RCC 7860 (cell line): ENCODE measurements at places on chromosomes 2 and 18.

GRCh38 chr18:31901063-31901462 lies 41.9 kb downstream of the TRAPPC8 start:
- no peak for DNase-seq

GRCh38 chr2:164145093-164145987 lies 409.5 kb upstream of the FIGN start:
- DNase-seq: no peak

GRCh38 chr2:152415231-152415642 lies 80.3 kb downstream of the FMNL2 start:
- DNase-seq: no peak

DNA sequence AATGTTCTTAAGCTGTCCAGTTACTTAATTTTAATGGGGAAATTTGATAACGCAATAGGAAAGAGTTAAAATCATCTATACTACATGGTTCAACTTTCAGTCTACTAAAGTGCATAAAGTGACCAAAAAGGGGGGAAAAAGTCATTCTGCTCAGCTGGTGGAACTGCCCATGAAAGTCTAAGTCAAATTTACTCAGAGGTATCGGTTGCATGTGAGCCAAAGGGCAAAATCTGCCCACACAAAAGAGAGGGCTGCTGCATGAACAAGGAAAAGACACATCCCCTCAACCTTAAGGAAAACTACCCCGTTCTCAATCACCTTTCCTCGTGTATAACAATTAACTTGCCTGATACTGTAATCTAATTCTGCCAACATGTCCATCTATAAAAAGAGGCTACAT lies 126.1 kb downstream of the TCF4 start:
- no peak for DNase-seq

- DNase-seq: no peak
Observed at GRCh38 chr2:121233486-121234110, 51.4 kb downstream of the TFCP2L1 start.
